ENCODE measurements at places on chromosomes 11 and 22. TPM values are rescaled to one million over a fixed set of nuclear protein-coding genes. Genes with fewer than 3 reads are reported as not detected.

GRCh38 chr11:86067009-86067850 lies 1.7 kb downstream of the PICALM start:
- no peaks in the 10 kb centered on the region for H3K27me3 ChIP-seq
- peak overlapping the region; percentile 100 for H3K27ac ChIP-seq
- H3K36me3 ChIP-seq, result peaks cover 9% of the 10 kb centered on the region
- H3K4me3 ChIP-seq, result peak overlapping the region; percentile 100
- peaks cover 59% of the 10 kb centered on the region for H3K4me1 ChIP-seq

DNA sequence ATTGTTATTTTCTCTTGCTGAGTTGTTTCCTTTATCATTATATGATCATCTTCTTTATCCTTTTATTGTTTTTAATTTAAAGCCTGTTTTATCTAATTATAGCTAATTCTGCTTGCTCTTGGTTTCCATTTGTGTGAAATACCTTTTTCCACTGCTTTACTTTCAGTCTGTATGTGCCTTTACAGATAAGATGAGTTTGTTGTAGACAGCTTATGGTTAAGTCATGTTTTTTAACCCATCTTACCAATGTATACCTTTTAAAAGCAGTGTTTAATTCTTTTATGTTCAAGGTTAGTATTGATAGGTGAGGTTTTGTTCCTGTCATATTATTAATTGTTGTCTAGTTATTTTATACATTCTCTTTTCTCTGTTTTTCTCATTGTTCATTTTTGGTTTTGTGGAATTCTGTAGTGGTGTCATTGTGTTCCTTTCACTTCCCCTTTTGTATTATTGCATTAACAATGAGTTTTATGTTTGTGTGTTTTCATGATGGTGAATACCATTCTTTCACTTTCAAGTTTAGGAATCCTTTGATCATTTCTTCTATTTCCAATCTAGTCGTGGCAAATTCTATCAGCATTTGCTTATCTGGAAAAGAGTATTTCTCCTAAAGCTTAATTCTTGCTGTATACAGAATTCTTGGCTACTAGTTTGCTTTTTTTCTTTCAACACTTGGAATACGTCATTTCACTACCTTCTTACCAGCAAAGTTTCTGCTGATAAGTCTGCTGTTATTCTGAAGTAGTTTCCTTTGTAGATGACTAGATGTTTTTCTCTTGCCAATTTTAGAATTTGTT lies 21.8 kb downstream of the OR5AN1 start:
- H3K36me3 ChIP-seq, result peaks cover 3% of the 10 kb centered on the region

DNA sequence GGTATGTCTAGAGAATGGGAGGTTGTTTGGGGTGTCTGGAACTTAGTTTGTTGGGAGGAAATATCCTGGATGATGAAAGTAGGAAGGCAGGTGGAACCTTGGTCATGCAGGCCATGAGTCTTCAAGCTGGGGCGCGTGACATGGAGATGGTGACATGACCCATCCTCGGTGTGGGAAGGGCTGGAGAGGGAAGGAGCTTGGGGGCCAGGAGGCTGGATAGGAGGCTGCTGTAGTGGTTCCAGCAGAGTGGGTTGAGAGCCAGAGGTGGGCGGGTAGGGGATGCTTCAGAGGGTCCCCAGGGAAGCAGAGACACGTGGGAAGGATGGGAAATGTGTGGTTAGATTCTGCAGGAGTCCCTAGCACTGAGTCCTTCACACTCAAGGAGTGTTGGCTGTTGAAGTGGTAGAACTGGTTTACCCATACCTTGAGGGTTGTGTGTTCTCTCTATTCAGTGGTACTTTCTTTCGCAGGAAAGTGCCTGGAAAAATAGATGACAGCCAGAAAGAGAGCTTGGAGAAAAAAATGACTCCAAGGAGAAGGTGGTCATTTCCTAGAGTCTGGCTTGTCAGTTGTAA lies 56.8 kb downstream of the LDLRAD3 start:
- no peak overlapping the region for H3K27ac ChIP-seq
- no peaks in the 10 kb centered on the region for H3K27me3 ChIP-seq
- H3K4me3 ChIP-seq, result no peak overlapping the region
- peaks cover 3% of the 10 kb centered on the region for H3K36me3 ChIP-seq

DNA sequence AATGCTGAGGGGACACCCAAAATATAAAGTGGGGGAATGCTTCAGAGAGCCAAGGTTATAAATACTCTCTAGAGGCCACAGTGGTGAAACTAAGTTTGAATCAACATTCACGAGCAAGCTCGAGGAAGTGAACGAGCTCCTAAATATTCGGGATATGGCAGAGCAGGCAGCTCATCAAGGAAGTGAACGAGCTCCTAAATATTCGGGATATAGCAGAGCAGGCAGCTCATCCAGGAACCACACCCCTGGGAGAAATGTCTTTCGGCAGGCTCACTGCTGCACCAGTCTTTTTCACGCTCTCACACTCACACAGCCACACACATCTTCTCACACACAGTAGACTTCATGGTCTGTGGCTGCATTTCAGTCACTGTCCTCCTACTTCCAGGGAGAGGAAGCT lies 787.5 kb downstream of the OPCML start:
- no peaks in the 10 kb centered on the region for H3K27me3 ChIP-seq
- no peak for DNase-seq
- H3K4me3 ChIP-seq, result peak overlapping the region; percentile 29

The WNT7B gene
- total RNA-seq, result 0.18 TPM

The TSSK2 gene
- total RNA-seq, result not detected

The FAM83F gene
- 0.22 TPM for total RNA-seq

- H3K27ac ChIP-seq, result no peak overlapping the region
- DNase-seq, result no peak
- peaks cover 10% of the 10 kb centered on the region for H3K27me3 ChIP-seq
Measured at GRCh38 chr11:134393638-134394037, 18.4 kb downstream of the B3GAT1 start.

DNA sequence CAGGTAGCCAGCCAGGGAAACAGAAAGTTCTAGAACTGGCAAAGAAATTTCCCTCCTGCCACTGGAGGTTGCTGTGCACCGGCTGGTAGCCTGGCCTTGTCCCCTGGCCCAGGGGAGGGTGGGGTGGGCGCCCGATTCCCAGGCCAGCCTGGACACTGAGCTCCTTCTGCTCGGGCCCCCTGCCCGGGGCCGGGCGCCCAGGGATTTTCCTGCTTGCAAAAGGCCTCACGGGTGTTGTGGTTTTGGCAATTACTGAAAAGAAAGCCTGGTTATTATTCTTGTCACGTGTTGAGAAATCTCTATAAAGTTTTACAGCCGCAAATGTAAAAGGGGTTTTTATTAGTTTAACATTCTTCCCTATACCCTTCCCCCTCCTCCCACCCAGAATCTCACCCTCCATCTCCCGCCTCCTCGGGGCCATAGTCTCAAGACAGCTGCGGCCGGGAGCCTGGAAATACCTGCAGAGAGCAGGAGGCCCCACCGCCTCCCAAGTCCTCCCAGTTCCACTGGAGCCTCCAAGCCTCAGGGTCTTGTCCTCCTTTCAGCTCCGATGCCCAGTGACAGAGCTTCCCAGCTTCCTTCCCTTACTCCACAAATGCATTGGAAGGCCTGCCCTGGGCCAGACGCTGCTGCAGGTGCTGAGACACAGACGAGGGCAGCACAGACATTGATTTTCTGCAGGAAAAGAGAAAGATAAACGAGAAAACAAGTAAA lies 1515.6 kb downstream of the TBC1D22A start:
- no peak overlapping the region for H3K27ac ChIP-seq
- no peaks in the 10 kb centered on the region for H3K4me1 ChIP-seq
- peaks cover 31% of the 10 kb centered on the region for H3K27me3 ChIP-seq
- no peaks in the 10 kb centered on the region for H3K36me3 ChIP-seq
- H3K4me3 ChIP-seq, result no peak overlapping the region

- no peak overlapping the region for H3K4me3 ChIP-seq
- H3K27ac ChIP-seq, result no peak overlapping the region
- peaks cover 2% of the 10 kb centered on the region for H3K27me3 ChIP-seq
Measured at GRCh38 chr11:22920939-22921565, 60.8 kb upstream of the CCDC179 start.

DNA sequence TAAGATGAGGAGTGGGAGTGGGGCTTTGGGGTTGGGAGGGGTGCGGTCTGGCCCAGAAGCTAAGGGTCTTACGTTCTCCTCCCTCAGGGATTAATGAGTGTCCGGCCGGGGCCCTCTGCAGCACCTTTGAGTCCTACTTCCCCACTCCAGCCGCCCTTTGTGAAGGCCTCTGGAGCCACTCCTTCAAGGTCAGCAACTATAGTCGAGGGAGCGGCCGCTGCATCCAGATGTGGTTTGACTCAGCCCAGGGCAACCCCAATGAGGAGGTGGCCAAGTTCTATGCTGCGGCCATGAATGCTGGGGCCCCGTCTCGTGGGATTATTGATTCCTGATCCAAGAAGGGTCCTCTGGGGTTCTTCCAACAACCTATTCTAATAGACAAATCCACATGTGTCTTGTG lies 4.0 kb downstream of the FOLR3 start:
- H3K27me3 ChIP-seq, result peaks cover 15% of the 10 kb centered on the region
- no peaks in the 10 kb centered on the region for H3K36me3 ChIP-seq
- H3K27ac ChIP-seq, result no peak overlapping the region
- no peak for DNase-seq

The TSGA10IP gene
- not detected for total RNA-seq

GRCh38 chr22:39300186-39300830 lies 19.1 kb downstream of the RPL3 start:
- H3K36me3 ChIP-seq, result no peaks in the 10 kb centered on the region
- no peak for DNase-seq
- H3K27ac ChIP-seq, result peak overlapping the region; percentile 76
- H3K27me3 ChIP-seq, result no peaks in the 10 kb centered on the region
- H3K4me1 ChIP-seq, result peaks cover 60% of the 10 kb centered on the region

DNA sequence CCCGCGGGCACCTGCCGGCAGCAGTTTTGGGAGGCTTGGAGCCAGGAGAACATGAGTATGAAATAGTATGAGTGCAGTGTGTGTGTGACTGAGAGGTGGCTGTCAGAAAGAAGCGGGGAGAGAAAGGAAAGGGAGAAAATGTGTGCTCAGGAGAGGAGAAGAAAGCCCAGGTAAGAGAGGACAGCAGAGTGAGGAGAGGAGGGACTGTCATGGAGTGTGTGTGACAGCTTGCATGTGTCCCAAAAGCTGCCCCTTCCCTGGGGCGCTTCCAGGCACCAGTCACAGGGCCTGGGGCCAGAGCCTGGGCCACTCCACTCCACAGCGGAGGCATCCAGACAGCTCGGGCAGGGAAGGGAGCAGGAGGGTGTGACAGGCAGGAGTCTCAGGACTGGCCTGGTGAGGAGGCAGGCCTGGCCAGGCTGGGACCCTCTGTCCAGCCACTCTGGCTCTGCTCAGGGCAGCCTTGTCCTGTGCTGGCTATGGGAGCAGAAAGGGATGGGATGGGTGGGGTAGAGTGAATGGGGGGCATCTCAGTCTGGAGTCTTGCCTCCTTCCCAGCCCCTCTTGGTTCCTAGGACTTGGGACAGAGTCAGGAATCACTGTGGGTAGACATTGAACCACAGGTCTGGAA lies 949 bp downstream of the MMP11 start:
- H3K27me3 ChIP-seq, result no peaks in the 10 kb centered on the region
- DNase-seq, result no peak
- H3K27ac ChIP-seq, result peak overlapping the region; percentile 78
- H3K36me3 ChIP-seq, result no peaks in the 10 kb centered on the region
- peak overlapping the region; percentile 71 for H3K4me3 ChIP-seq

The PGAP2 gene
- total RNA-seq, result 14.4 TPM

- no peak for DNase-seq
- H3K4me1 ChIP-seq, result no peaks in the 10 kb centered on the region
- H3K4me3 ChIP-seq, result no peak overlapping the region
- H3K27me3 ChIP-seq, result no peaks in the 10 kb centered on the region
- no peak overlapping the region for H3K27ac ChIP-seq
Measured at GRCh38 chr11:5712507-5712906, 22.9 kb downstream of the TRIM22 start.

DNA sequence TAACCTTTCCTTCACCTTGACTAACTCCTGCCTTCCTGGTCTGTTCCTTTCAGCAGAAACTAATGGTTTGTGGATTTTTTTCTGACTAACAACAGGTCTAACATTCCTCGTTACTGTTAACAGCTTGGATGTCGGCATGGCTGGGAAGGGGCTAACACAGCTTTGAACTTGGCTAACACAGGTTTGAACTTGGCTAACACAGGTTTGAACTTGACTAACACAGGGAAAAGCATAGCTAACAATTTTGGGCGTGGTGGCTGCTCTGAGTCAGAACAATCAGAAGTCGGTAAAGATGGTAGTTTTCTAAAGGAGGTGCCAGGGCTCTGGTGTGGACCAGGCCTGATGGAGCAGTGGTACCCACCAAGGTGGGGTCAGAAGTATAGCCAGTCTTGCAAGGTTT lies 16.1 kb downstream of the MIAT start:
- peak overlapping the region; percentile 97 for H3K27ac ChIP-seq
- peak overlapping the region; percentile 81 for H3K4me3 ChIP-seq
- no peak for DNase-seq
- peaks cover 48% of the 10 kb centered on the region for H3K4me1 ChIP-seq
- H3K36me3 ChIP-seq, result no peaks in the 10 kb centered on the region

The LDHAL6A gene
- total RNA-seq, result not detected

The NPTXR gene
- total RNA-seq, result 37.5 TPM

GRCh38 chr22:32327066-32327465 lies 30.6 kb upstream of the RFPL3 start:
- H3K27ac ChIP-seq, result no peak overlapping the region
- no peak for DNase-seq
- H3K27me3 ChIP-seq, result peaks cover 3% of the 10 kb centered on the region

The BTG4 gene
- not detected for total RNA-seq

- H3K27me3 ChIP-seq, result no peaks in the 10 kb centered on the region
- H3K27ac ChIP-seq, result no peak overlapping the region
- H3K36me3 ChIP-seq, result peaks cover 2% of the 10 kb centered on the region
- H3K4me3 ChIP-seq, result no peak overlapping the region
- H3K4me1 ChIP-seq, result no peaks in the 10 kb centered on the region
- no peak for DNase-seq
Measured at GRCh38 chr11:86207413-86207812, 37.1 kb upstream of the EED start.

DNA sequence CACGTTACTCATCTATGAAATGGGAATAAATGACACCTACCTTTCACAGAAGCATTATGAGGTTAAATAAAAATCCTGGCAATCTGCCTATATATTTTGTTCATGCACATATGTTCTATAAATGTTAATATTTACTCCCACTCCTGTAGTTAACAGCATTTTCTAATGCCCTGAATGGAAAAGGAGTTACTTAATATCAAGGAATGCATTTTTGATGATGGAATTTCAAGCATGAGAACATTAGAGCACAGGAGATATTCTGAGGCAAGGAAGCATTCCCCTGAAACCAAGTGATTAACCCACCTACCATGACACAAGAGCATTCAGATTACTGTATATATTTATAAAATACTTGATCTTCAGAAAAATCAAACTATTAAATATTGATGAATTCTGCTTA lies 102.1 kb downstream of the ARHGAP32 start:
- peak overlapping the region; percentile 1 for H3K27ac ChIP-seq
- no peak for DNase-seq
- peaks cover 15% of the 10 kb centered on the region for H3K4me1 ChIP-seq
- peaks cover 2% of the 10 kb centered on the region for H3K36me3 ChIP-seq

DNA sequence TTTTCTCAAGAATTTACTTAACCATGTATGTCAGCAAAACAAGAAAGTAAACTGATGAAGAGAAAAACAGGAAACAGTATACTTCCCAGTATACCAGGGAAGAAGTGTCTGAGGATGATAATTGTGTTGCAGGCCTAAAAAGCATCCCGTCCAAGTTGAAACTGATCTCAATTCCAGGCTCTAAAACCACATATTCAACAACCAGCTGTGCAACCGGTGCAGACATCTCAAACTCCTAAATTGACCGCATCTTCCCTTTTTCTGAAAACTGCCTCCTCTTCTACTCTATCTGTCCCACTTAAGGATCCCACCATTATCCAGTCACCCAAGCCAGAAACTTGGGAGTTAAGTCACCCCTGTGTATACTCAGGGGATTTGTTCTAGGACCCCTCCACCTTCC lies 47.2 kb downstream of the CCDC83 start:
- H3K4me1 ChIP-seq, result peaks cover 4% of the 10 kb centered on the region
- no peak overlapping the region for H3K27ac ChIP-seq
- DNase-seq, result no peak
- H3K4me3 ChIP-seq, result no peak overlapping the region
